GM03348 (cell line): ENCODE measurements at places on chromosomes 5 and 9.

DNA sequence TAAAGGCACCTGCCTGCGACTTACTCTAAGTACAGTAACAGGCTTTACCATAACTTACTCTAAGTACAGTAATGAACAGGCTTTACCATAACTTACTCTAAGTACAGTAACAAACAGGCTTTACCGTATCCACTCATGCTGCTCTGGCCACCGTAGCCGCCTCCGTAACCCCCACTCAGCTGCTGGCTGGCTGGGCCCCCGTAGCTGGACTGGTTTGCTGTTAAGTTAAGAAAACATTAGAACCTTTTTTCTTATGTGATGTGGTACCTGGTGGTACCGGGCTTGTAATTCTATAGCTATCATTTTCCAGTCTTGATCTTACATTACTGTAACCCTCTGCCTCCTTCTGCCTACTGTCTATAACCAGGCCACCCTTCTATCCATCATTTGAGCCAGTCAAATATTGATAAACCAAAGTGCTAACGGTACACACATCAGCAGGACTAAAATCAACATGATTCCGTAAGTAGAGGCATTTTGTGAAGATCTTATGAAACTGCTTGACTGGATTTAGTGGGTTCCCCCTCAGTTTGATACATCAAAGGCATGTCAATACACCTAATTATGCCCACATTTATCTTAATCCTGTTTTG is 7.4 kb downstream of the HNRNPH1 start:
- DNase-seq = no peak

GRCh38 chr5:32499261-32499660 is 54.7 kb upstream of the ZFR start:
- DNase-seq = no peak

DNA sequence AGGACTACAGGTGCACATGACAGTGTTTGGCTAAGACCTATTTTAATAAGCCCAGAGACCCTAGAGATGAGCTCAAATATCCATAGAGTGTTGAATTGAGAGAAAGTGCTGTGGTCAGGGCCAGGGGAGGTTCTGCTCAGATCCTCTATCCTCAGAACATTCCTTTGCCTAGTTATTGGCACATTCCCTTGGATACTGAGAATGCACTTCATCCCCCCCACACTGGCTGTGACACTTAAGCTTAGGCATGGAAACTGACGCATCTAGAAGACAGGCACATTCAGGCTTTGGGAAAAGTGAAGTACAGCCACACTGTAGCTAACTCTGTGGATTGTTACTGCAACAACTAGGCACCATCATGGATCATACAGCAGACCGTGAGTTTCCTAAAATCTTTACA is 27.1 kb upstream of the RASGRF2 start:
- DNase-seq = no peak

- DNase-seq = no peak
Observed at GRCh38 chr9:113573046-113573958, 109.8 kb downstream of the RGS3 start.
